MG63 (cell line): ENCODE measurements at places on chromosomes 16 and 17. TPM values are rescaled to one million over a fixed set of nuclear protein-coding genes. Genes with fewer than 3 reads are reported as not detected.

Gene TSPOAP1
- total RNA-seq, result 7.0 and 31.1 TPM in 2 replicates

Gene PLA2G10
- total RNA-seq, result not detected in 2 replicates

Gene PIRT
- not detected in 2 replicates for total RNA-seq

DNA sequence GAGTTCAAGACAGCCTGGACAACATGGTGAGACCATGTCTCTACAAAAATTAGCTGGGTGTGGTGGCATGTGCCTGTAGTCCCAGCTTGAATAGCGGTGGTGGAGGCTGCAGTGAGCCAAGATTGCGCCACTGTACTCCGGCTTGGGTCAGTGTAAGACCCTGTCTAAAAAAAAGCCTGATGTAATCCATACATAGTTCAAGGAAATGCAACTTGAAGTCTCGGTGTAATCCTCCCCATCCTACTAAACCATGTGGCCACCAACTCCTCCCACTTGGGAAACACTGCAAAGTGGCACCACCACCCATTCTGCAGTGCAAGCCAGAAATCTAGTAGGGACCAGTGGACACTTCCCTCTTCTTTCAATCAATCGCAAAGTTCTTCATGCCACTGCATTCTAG, 5.4 kb upstream of the KPNB1 start:
- no peak for DNase-seq
